ENCODE measurements at places on chromosomes 7 and 10.

DNA sequence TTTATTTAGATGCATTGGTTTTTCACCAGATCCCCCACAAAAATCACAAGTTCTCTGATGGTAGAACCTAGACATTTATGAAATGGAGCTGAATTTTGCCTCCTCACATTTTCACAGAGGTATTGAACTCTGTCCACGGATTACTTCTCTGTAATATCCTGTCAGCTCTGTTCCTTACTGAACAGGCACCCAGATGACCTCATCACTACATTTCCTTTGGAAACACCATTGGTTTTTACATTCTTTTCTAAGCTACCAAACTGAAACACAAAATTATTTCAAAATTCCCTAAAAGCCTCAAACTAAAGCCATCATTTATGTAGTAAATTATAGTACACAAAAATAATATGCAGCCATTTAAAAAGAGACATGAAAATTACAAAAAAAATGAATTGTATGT lies 98.3 kb upstream of the KCNIP2 start:
- DNase-seq = no peak

- no peak for DNase-seq
These were observed 55.7 kb downstream of the NEBL start for GRCh38 chr10:20841419-20841818.

DNA sequence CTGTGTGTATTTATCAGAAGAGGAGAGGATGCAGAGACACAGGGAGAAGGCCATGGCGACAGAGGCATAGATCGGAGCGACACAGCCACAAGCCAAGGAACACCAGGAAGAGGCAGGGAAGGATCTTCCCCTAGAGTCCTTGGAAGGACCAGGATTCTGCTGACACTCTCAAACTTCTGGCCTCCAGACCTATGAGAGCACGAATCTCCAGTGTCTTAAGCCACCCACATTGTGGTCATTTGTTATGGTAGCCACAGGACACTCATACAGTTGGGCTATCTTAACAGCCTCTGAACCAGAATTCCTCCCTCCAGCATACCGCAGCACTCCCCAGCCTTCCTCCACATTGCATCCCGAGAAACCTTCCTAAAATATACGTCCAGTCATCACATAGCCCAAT lies 367.0 kb upstream of the MGMT start:
- DNase-seq = no peak

- DNase-seq = no peak
These were observed 11.4 kb upstream of the OSBPL3 start for GRCh38 chr7:24991353-24991752.

GRCh38 chr10:124356701-124357560 lies 61.8 kb downstream of the OAT start:
- no peak for DNase-seq
